OCI-M1 (cell line): ENCODE measurements at places on chromosomes 1 and 21.

GRCh38 chr1:78645723-78646122 lies 3.9 kb upstream of the IFI44 start:
- DNase-seq, result no peak

GRCh38 chr1:104466068-104466467 lies 716.4 kb downstream of the AMY1C start:
- DNase-seq, result no peak

- no peak for DNase-seq
These were observed 4.8 kb upstream of the CHIA start for GRCh38 chr1:111285879-111286278.

DNA sequence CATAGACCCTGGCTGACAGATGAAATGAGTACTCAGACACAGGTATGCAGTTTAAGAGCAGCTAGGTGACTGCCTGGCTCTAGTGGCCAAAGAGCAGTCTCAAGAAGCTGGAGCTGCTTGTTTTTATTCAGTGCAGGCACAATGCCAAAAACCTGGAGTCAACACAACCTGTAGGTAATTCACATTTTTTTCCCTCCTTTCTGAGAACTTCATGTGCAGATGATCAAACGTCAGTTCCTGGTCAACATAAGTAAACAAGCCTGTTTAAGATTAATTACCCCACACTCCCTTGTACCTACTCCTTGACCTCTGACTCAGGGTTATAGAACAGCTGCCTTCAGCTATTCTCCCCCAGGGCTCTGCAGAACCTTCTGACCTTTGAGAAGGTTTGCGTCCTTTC lies 17.3 kb upstream of the ACADM start:
- DNase-seq, result no peak

DNA sequence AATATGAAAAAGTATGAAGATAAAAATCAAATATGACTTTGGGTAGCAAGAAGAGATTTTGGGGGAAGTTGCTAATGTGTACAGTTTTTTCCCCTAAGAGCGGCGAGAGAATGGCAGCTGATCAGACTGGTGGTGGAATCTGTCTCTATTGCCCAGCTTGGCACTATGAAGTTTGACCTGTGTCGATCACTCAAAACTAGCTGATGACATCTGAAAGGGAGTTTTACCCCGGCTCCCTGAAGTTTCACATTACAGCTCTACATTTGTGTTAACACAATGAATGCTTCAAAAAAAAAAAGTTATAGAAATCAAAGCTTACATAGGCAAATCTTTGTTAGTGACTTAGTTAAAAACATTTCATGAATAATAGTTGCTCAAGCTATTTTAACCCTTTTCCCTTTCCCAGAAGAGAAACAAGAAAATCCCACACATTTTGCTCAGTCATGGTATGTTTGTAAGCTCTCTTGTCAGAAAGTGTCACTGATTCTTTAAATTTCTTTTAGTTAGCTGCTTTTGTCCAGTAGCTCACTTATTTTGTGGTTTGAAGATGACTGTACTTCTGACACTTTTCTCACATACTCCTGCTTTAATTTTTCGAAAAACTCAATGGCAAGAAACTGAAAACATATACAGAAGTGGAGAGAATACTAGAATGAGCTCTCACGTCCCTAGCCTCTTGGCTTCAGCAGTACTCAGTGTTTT lies 41.3 kb downstream of the DYRK1A start:
- DNase-seq, result peak; percentile 56

- DNase-seq, result no peak
These were observed 386.3 kb downstream of the DISC1 start for GRCh38 chr1:232012773-232013386.

GRCh38 chr1:209728466-209728865 lies 23.8 kb downstream of the HSD11B1 start:
- no peak for DNase-seq

- DNase-seq, result peak; percentile 99
These were observed at the start of gene KIFAP3 for GRCh38 chr1:170074250-170075157. KIFAP3 (minus strand) TSS chr1:170074695; CDS start chr1:170074467, 228 bp downstream.

DNA sequence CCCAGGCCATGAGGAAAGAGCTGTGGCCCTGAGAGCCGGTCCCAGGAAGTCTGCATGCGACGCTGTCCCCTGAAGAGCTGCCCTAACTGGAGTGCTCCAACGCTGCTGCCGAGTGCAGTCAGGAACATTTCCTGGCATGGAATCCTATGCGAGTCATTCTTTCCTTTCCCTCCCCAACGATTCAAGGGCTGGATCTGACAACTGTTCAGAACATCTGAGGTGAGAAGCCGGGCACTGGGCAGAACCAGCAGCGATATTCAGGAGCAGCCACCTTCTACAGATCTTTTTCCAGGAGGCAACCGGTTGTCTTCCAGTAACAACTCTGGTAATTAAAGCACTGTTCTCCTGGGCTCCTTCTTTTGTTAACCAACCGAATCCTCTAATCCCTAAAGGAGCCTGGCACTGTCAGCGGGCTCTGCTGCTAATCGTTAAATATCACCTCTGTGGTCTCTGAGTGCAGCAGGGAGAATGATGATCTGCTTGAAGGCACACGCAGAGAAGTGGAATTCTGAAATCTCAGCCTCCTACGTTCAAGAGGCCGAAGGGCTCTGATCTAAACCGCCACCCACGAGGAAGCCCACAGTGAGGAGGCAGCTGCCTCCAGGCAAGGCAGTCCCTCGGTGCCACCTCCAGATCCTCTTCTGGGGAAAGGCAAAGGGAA lies 55.8 kb downstream of the SLC45A1 start:
- no peak for DNase-seq

DNA sequence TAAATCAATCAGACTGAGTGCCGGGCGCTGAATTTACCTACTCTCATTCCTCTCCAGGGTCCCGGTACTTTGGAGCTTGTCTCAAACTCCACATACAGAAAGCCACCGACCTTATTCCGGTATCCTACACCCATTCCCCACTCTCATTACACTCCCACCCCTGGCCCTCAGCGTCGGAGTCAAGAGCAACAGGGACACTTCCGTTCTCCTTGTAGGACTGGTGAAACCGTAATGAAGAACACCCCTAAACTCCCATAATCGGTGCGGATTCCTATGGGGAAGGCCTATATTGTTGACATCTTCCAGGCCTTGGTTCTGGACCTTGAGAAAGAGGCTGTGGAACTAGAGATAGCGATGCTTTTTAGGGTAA lies 798 bp downstream of the ZBED6 start:
- DNase-seq, result peak; percentile 80

DNA sequence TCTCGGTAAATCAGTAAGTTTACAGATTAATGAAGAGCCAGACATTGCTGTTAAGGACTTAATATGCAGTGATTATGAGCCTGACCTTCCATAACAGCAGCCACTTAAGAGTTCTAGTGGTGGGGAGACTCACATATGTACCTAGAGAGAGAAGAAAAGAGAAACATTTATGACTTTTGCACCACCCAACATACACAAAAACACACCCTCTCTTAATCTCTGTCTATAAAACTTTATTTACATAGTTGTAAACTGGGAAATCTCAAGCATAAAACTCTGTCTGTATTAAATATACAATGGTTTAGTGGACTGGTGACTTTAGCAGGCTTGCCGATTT lies 347.4 kb upstream of the ADGRL2 start:
- DNase-seq, result no peak

DNA sequence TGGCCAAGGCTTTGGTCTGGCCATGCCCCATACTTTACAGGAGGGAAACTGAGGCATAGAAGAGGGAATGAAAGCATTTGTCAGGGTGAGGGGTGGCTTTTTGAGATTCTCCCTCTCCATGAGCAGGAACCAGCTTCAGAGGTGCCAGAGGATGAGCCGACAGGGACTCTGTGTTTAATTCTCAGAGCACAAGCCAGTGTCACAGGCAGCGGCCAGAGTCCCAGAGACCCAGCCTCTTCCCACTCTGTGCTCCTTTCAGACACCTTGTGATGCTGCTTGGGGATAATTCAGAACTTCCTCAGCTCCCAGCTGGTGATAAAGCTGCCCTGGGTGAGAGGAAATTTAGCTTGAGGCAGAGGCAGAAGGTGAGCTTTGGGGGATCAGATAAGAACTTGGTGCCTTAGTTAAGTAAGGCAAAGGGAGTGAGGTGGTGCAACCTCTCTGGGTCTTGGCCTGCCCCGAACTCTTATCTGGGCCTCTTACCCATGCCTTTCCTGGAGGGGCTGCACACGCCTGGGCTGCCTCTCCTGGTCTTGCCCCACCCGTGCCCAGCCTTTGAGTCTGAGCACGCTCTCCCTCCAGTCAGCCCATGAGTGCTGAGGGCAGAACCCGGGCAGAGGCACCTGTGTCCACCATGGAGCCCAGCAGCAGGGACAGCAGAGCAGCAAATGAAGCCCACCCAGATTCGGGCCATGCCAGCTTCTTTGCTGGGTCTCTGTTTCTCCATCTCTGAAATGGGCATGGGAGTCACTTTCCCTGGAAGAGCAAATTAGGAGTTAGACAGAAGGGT lies 175.6 kb upstream of the C1orf174 start:
- DNase-seq, result no peak

- no peak for DNase-seq
These were observed 183.3 kb downstream of the NEK7 start for GRCh38 chr1:198340139-198340538.

GRCh38 chr1:192491804-192492554 lies 83.6 kb upstream of the RGS1 start:
- DNase-seq, result no peak

GRCh38 chr1:222890716-222891115 lies 75.9 kb downstream of the DISP1 start:
- DNase-seq, result no peak

DNA sequence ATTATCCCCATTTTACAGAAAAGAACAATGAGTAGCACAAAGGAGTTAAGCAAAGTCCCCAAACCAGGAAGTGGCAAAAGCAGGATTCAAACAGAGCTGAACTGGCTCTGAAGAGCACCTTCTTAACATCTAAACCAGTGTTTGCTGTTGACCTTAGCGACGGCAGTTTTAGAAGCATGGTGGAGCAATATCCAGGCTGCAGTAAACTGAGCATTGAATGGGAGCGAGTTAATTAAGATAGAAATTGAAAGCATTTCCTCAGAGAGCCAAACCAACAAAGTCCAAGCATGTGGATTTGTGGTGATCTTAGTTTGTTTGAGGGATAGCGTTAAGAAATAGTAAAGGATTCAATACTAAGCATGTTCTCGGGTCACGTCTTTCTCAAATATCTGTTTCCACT lies 13.4 kb upstream of the ZNF281 start:
- no peak for DNase-seq

DNA sequence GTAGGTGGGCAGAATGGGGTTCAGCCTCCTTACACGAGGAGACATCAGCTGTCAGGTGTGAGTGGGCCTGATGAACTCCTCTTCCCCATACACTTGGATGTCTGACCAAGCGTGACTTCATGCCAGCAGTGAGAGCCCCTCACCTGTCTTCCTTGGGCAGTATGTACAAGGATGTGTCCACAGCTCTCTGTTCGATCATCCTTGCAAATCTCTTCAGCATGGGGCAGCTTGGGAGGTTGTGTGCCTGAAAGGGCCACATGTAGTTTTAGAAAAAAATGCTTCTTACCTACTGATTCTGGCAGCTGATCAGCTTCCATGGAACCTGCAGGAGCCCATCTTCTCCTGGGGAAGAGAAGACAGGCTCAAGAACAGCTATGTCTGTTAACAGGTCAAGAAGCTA lies 18.0 kb downstream of the ACP6 start:
- DNase-seq, result no peak

DNA sequence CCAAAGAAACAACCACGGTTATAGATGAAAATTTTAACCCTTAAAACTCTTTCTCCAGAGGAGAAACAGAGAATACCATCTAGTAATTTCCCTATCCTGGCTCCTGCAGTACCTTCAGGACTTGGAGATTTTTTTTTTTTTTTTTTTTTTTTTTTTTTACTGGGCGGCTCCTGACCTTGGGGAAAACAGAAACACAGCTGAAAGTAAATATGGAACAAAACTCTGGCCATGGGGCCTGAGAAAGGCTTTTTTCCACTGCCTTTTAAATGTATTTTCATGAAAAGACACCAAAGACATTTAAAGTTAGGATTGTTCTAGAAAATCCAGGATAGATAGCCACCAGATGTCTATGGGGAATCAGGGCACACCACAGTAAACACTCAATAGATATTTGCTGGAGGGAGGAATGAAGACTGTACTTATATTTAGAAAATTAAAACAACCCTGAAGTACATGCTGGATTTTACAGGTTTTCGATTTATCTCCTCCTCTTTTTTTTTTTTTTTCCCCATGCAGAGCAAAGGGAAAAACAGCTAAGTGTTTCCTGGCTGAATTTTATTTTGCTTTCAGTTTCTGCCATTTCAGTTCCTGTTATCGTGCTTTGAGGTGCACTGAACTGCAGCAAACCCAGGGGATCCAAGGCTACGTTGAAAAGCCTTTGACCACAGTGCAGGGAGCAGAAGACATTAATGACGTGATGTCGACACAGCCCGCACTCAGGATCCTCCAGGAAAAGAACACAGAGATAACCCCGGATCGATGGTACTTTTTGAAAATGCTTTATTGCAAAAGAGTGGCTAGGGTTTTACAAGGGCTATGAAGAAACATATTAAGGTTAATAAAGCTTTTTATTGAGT lies 35.7 kb upstream of the CNN3 start:
- DNase-seq, result peak; percentile 81

DNA sequence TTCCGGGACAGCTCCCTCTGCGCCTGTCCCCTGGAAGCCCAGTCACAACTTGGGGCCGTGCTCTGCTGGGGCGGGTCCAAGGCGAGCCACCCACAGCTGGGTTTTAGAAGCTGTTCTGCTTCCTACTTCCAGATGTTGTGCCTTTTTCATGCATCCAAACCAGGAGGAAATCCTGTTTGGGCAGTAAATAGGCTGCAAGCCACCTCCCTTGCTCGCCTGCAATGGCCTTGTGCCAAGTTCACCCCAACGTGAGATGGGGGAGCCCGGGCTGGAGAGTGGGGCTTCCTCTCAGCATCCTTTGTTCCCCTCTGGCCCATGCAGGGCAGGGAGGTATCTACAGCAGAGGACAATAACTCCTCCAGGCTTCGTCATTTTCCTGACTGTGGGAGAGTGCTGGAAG lies 73.2 kb downstream of the DMRTB1 start:
- no peak for DNase-seq

GRCh38 chr1:34319218-34319617 lies 142.5 kb downstream of the C1orf94 start:
- no peak for DNase-seq

- DNase-seq, result peak; percentile 38
These were observed 17.7 kb downstream of the CMPK1 start for GRCh38 chr1:47351305-47351704.

DNA sequence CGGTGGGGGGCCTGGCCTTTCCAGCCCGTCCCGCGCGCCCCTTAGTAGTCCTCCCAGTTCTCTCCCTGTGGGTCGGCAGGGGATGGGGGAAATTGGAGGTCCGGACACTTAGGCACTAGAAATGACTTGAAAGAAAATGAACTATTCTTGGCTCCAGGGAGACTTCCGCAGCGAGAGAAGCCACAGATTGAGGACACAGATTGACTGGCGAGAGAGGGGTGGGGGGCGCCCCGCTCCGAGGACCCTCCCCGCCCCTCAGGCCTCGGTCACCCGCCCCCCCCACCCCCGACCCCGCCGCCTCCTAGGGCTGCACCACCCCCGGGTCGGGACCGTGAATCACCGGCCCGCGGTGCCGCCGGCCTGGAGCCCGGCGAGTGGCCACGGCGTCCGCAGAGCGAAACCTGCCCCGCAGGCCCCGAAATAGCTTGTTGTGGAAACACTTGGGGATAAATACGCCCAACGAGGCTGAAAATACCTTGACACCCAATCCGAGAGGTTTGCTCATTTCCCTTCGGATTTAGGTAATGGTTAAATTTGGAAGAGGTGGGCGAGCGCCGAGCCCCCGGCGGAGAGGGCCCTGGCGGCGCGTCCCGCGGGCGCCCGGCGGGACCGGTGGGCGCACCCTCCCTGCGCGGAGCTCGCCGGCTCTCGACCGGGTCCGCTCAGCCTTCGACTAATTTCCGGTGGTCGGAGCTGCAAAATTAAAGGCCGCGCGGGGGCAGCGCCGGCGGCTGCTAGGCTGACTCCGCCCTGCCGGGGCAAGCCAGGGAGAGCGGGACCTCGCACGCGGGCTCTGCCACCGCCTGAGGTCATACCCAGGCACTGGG lies at the start of gene GFI1:
TSS of gene GFI1 (minus strand) at position 675 of the 827 bp plus-strand sequence. CDS start 3,438 bp downstream, outside the sequence.
- DNase-seq, result peak; percentile 71
